ENCODE measurements at places on chromosomes 12 and 14. TPM values are rescaled to one million over a fixed set of nuclear protein-coding genes. Genes with fewer than 3 reads are reported as not detected.

NR2C1 gene
- 58.9 TPM for total RNA-seq

PRH1 gene
- 25.1 TPM for total RNA-seq

ANHX gene
- not detected for total RNA-seq

ASB2 gene
- 0.98 TPM for total RNA-seq

DNA sequence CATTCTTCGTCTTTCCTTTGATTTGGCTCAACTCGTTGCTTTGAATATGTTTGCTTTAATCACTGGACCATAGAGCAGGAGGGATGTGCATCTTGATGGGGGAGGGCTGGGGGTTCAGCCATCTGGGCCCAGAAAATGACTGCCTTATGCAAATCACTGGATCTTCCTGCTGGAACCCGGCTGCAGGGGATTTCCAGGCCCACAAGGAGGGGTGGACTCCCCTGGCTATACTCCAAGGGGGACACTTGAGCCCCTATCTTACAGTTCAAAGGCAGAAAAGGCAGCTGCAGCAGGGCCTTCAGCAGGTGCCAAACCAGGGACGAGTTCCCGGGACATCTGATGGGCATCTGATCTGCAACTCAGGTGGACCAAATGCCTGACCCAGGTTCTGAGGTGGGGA lies 122.5 kb downstream of the DICER1 start:
- DNase-seq, result no peak

DNA sequence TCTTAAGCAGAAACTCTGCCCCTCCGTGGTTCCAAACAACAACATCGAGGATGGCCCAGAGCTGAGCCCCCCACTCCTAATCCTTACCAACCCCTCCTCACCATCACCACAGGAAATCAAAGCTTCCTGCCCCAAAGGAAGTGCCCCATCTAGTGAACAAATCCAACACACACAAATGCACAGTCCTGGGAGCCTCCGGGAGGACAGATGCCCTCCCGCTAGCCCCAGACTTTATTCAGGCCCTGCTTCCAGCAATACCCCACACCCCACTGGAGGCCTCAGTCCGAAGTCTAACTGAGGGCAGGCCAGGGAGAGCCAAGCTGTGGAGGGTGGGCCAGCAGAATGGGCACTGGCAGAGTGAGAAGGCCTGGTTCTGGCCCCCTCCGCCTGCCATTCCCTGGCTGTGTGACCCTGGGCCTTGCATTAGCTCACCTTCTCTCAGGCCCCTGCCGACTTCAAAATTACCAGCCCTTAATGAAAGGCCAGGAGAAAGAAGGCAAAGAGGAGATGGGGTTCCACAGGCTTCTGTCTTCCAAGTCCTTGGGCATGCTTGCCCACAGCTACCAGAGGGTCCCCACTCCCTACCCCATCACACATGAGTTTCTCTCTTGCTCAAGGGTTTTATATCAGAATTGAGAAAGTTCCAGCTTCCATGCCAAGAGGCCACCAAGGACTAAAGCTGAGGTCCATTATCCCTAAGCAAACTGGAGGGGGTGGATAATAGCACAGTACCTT lies 2.3 kb downstream of the HDAC7 start:
- DNase-seq, result peak; percentile 53

DNA sequence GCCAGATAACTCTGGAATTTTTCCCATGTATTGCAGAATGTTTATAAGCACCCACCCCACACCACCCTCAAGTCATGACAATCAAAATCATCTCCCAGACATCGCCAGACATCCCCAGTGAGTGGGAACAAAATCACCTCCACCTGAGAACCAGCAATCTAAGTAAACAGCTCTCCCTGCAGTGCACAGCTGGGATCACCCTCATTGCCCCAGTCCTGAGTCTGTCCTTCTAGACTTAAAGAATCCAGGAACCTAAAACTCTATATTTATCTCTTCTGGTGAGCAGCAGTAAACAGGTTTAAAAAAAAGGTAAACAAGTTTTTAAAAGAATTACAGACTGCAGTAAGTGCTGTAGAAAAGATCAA lies 43.3 kb upstream of the CMKLR1 start:
- no peak for DNase-seq

DNA sequence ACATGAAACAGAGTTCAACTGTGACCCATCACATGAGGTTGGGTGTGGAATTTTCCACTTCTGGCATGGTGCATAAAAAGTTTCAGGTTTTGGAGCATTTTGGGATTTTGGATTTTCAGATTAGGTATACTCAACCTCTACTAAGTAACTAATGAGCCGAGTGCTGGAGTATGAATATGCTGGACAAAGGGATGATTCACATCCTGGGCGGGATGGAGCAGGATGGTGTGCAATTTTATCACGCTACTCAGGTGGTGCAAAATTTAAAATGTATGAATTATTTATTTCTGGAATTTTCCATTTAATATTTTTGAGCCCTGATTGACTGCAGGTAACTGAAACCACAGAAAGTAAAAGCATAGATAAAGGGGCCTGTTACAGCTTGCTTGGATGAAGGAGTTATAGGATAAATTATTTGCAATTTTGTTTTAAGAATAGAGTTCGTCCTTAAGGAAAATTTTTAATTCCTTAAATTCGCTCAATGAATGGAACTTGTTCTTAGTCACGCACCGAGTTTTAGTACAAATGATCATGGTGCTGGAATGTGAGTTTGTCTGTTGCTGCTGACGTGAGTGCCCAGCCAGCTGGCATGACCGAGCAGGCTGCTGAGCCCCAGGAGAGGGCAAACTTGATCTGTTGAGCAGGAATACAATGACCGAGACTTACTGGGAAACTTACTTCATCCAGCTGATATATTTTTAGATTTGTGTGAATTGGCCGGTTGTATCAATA lies 176.3 kb downstream of the ESR2 start:
- no peak for DNase-seq

GRCh38 chr14:33957299-33957698 lies 6.4 kb upstream of the EGLN3 start:
- no peak for DNase-seq

GRCh38 chr14:95095996-95096395 lies 61.3 kb downstream of the DICER1 start:
- no peak for DNase-seq

DNA sequence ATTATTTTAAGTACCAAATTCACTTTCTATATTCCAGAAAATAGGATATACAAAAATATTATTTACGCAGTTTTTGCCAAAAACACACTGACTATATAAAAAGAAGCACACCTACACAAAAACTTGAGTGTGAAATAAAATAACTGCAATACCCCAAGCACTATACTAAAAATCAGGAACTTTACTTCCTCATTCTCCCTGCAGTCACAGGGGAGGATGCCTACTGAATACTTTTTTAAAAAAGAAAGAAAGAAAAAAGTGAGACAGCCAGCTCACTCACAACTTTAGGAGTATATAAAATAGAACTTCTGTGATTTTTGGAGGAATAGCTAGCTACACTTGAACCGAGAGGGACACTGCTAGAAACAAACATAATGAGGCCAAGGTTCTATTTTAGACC lies 12.2 kb downstream of the RPS6KA5 start:
- no peak for DNase-seq

DNA sequence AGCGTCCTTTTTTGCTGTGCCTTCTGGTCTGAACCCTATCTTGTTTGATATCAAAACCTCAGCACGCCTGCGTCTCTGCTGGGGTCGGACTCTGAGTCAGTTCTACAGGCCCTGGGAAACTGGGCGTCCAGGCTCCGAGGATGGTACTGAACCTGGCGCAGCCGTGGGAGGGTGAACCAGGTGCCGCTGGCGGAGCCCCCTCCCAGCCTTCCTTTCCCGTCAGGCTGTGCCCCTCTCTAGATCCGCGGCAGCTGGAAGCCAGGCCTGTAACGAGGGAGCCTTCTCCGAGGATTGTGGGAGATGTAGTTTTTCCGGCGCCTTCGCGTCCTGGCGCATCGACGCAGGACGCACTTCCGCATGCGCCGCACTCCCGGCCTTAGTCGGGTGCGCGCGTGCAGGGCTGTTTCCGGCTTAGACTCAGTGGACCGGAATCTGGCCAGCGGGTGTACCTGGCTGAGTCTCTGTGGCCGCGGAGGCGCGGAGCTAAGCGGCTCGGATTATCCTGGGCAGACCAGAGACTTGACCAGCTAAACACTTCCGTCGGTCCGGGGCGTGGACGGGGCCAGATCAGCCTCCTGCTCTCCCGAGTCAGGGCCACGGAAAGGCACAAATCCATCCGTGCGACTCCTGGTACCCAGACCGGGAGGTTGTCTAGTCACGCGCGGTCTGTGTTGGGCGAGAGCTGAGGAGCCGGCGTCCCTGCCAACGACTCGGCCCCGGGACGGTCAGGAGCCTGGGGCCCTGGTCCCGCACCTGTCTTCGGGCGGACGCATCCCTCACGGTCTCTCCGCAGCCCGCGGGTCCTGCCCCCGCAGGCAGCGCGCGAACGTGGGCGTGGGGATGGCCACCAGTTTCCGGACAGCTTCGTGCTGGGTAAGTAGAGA lies at the start of gene ZNF26:
Gene ZNF26 (plus strand): TSS at position 367 of the 884 bp plus-strand sequence. CDS start 474 bp downstream, at position 841.
- DNase-seq, result peak; percentile 85

GRCh38 chr14:94377866-94378470 lies 10.4 kb downstream of the SERPINA1 start:
- DNase-seq, result no peak

- DNase-seq, result no peak
Observed at GRCh38 chr14:88546621-88547385, 8.0 kb downstream of the PTPN21 start.

- no peak for DNase-seq
Observed at GRCh38 chr14:52380294-52380693, 66.2 kb downstream of the PTGER2 start.

GRCh38 chr12:32902287-32902997 lies 5.9 kb upstream of the PKP2 start:
- no peak for DNase-seq

DNA sequence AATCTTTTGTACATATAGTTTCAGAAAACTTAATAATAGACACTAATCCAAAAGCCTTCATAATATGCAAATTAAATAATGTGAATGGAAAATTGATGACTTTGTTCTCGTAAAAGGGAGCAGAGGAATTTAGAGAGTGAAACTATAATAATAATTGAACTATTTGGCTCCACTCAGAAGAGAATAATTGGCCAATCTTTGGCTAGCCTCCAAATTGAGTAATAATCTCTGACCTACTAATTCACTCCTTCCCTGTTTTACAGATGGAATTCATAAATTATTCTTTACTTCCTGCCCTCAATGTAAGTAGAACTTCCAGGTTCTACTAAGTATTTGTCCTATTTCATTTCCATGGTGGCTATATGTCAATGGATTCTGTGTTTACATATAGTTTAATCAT lies 15.8 kb downstream of the TRIM9 start:
- DNase-seq, result no peak
